HS-27A (cell line): ENCODE measurements at places on chromosomes 1 and 21.
A peak's percentile ranks its signal among the peaks of the same experiment; 100 is the strongest.

- DNase-seq = peak; percentile 79
Measured at GRCh38 chr21:38925923-38926322, 120.2 kb downstream of the ETS2 start.

- DNase-seq = no peak
Measured at GRCh38 chr1:39701049-39701439, 9.8 kb upstream of the HPCAL4 start.

DNA sequence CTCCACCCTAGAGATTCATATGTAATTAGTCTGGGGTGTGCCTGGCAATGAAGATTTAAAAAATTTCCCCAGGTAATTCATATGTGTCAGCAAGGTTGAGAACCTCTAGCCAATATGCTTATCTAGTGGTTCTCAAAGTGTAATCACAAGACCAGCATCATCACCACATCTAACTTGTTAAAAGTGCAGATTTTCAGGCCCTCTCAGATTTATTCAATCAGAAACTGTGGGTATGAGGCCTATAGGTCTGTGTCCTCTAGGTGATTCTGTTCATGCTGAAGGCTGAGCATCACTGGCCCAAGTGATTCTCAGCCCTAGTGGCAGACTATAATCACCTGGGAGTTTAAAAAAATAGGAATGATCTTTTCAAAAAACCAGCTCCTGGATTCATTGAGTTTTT is 75.9 kb downstream of the SWT1 start:
- no peak for DNase-seq

DNA sequence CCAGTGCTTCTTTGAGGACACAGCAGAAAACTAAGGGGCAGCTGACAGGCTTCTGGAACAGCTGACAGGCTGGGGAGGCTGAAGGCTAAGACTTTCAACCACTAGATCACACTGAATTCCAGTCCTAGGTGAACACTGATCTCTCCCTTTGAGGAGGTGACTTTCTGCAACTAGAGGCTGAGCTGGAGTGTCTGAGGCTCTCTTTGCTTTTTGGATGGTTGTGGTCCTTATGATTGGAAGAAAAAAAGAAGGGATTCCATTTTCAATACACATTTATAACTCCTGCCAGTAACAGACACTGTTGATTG is 1.4 kb downstream of the IL6R start:
- no peak for DNase-seq

DNA sequence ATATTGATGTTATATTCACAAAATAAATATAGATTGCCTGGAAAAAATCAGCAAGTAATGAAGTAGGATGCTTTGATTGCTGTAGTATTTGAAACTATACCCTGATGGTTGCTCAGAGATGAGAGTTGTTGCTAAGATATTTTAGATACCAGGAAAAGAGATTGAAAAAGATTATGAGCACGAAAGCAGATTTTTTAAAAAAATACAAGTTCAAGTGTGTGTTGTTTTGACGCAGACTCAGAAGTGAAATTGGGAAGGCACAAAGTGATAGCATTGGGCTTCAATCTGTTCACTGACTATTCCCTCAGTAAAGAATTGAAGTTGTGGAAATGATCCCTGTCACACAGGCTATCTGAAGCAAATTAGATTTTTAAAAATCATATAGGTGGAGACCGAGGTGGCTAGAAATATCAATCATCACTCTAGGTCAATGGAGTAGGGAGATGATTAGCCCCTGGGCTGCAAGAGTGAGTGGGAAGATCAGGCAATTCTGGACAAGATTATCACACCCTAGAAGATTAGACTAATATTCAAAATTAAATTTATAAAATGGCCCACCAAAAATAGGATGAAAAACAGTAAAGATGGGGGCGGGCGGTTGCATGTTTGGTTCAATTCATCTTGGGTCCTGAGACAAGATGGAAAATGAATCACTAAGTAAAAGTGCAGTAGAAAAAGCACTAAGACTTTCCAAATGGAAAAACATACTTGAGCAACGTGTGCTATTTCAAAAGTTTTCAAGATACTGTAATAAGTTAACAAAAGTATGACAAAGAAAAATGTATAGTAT is 41.5 kb upstream of the LRRC8D start:
- no peak for DNase-seq

- DNase-seq = no peak
Measured at GRCh38 chr21:46425041-46425440, 33.6 kb upstream of the DIP2A start.

DNA sequence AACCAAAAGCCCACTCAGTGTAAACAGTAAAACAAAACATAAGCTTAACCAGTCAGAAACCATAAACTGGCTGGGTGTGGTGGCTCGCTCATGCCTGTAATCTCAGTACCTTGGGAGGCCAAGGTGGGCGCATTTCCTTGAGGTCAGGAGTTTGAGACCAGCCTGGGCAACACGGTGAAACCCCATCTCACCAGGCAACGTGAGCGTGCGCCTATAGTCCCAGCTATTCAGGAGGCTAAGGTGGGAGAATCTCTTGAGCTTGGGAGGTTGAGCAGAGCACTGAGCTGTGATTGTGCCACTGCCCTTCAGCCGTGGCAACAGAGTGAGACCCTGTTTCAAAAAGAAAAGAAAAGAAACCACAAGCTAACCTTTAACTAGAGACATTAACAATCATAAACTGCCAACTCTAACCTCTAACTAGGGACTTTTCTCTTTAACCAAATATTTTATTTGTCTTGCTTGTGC is 13.1 kb upstream of the PRRC2C start:
- no peak for DNase-seq

DNA sequence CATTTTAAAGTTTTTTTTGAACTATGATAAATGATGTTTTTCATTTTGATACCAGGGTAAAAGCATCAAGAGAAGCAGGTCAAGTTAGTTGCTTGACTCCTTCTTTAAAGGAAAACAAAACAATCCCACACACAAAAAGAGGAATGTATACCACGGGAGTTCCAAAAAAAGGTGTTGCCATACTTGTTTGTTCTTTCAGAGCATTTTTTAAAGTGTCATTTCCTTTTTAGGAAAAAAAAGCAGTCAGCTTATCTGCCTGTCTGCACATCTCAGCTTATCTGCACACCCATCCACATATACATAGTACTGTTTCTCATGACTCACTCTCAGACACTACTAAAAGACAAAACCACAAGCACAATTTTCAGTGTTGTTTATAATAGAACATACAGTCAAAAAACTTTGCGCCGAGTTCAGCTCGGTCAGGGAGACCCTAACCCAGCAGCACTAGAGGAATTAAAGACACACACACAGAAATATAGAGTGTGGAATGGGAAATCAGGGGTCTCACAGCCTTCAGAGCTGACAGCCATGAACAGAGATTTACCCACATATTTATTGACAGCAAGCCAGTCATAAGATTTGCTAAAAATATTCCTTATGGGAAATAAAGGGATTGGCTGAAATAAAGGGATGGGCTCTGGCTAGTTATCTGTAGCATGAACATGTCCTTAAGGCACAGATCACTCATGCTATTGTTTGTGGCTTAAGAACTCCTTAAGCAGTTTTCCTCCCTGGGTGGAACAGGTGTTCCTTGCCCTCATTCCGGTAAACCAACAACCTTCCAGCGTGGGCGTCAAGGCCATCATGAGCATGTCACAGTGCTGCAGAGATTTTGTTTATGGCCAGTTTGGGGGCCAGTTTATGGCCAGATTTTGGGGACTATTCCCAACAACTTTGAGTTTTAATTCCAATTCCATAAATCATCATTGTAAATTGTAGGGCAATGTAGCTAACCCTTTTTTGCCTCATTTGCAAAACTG is 11.4 kb upstream of the MNDA start:
- no peak for DNase-seq

DNA sequence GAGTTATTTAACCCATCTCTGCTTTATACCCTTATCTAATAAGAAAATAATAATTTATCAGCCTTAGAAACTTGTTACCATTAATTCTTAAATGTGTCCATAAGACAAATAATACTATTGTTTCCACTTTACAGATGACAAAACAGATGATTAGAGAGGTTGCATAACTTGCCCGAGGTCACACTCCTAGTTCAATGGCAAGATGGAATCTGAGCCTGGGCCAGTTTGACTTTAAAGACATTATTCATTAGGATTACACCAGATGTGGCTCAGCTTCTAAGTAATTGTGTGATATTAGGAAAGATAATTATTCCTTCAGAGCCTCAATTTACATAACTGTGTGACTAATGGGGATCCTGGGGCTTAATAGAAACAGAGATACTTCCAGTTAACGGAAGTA is 42.3 kb upstream of the KCNK2 start:
- no peak for DNase-seq

- DNase-seq = no peak
Measured at GRCh38 chr1:55632906-55633305, 417.7 kb upstream of the USP24 start.

- DNase-seq = no peak
Measured at GRCh38 chr1:203275656-203276272, 29.6 kb upstream of the BTG2 start.

- DNase-seq = no peak
Measured at GRCh38 chr1:5975133-5975880, 16.9 kb downstream of the NPHP4 start.
